ENCODE measurements at places on chromosomes 5 and 9.

DNA sequence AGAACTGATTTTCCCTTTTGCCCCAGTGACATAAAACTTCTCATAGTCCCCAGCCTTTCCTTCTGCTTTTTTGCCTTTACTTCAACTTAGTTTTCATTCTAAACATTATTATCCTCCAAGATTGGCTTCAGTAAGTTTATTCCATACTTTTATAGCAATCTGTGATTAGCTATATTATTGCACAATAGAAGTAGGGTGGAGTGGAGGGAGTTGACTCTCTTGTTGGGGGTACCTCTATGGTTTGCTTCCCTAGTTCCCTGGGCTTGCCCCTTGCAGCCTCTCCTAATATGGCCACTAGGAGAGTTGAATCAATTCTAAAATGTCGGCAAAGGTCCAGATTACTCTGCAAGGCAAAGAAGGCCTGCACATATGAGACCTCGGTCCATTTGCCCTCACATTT, 36.4 kb upstream of the TYRP1 start:
- no peak for DNase-seq

DNA sequence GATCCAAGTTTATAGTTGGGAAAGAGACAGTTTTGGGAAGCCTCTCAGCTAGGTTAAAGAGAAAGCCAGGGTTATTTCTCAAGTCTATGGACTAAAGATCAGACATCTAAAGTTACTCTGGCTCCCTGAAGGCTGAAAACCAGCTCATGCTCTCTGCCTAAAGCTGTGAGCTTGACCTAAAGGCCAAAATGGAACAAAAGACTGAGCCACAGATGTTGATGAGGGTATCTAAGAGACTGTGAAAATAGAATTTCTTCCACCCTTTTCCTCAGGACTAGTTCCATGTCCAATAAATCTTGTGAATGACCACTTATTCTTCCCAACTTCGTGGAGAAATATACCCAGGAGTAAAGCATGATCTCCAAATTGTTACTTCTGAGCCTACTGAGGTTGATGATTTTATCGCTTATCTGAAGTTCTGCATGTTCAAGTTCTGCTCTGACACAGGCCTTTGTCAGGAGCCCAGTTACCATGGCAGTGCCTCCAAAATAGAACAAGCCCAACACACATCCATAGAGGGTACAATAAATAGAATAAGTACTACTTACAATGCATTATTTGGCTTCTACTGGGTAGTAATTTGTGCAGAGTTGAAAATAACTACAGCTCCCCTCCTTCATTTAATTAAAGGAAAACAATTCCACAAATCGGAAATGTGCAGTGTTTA, 373.6 kb downstream of the NTRK2 start:
- DNase-seq, result no peak

- no peak for DNase-seq
Observed at GRCh38 chr5:97135868-97136267, 6.5 kb downstream of the LIX1 start.

DNA sequence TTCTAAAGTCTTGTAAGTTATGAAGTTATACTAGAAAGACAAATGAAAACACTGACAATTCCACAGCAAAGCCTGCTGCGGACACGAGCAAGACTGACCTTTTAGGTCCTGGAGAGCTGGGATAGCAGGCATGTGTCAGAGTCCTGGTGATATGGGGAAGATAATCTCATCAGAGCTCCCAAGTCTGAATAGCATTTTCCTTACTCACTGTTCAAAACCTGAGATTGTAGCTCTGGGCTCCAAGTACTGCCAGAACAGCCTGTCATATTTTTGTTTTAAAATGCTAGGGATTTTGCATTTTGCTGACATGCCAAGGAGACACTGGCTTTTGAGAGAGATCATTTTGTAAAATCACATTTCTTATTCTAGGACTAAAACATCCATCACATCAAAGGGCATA, 90.1 kb downstream of the DRD1 start:
- DNase-seq, result no peak

DNA sequence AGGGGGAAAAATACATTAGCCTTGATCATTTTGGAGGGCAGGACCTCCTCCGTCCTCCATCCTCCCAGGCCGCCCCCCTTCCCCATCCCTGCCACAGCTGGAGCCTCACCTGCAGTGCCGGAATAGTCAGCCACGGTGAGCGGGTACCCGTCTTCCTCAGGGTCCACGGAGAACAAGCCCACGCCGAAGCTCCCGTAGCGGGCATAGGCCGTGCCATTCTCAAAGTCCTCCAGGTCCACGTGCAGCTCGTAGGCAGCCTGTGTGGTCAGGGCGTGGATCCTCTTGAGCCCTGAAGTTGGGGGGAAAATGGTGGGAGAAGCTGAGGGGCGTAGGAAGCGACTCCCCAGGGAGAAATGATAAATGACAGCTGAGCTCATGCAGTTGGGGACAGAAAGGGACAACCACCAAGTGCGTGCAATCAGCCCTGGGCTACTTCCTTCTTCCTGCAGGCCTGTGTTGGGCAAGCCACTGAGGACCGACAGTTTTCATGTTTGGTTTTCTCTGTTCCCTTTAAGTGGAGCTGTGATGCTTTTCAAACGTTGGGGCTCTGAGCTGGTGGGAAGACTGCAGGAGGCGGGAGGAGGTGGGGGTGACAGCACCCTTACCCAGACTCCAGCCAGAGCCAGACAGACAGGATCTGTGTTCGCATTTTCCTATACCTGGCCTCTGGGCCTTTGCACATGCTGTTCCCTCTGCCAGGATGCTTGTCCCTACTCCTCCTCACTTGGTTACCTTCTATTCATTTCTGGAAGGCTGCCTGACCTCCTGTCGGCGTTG, 8.7 kb upstream of the QRFP start:
- DNase-seq, result no peak

DNA sequence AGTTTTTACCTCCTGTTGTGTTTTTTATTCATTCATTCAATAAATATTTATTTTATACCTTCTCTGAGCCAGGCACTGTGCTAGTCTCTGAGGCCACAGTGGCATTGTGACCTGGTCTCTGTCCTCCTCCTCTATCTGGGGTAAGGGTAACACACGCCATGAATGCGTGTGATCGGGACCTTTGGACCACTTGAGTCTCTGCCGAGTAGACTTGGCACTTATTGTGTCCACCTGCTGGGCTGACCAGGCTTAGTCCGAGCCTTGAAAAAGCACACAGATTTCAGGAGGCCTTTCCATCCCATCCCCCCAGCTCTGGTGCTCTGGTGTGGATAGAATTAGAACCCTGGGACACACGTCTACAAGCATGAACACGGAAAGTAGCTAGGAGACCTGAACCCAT, 58.7 kb downstream of the ERGIC1 start:
- no peak for DNase-seq

DNA sequence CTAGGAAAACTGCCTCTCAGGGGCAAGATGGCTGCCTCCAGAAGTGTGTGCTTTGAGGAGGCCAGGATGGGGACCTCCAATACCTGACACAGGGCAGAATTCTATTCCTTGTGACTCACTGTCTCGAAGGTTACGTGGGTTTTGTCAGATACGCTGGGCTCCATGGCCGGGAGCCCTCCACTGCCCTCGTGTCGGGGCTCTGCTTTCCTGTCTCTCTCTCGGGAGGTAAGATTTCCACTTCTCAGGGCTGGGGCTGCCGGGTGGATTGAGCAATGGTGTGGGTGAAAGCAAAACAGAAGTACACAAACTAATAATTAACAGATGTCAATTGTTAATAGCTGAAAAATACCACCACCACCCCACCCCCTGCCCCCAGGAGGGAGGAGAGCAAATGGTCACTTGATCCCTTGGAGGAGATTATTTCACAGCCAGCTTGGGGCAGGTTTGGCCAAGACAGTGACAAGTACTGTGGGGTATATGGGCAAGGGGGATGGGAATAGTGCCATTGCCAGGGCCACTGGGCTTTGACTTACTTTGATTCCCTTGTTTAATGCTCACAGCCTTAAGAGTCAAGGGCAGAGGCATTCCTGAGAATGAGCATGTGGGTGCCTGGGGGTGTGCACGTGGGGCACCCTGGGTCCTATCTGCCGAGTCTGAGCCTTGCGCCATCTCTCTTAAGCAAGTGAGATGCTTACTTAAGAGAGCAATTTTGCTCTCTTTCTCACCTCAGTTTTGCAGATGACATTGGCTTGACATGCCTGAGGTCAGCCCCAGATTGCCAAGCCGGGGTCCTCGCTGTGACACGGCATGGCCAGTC, 28.8 kb upstream of the DAB2IP start:
- no peak for DNase-seq

GRCh38 chr9:128723352-128723865, 518 bp downstream of the ZDHHC12 start:
- no peak for DNase-seq

DNA sequence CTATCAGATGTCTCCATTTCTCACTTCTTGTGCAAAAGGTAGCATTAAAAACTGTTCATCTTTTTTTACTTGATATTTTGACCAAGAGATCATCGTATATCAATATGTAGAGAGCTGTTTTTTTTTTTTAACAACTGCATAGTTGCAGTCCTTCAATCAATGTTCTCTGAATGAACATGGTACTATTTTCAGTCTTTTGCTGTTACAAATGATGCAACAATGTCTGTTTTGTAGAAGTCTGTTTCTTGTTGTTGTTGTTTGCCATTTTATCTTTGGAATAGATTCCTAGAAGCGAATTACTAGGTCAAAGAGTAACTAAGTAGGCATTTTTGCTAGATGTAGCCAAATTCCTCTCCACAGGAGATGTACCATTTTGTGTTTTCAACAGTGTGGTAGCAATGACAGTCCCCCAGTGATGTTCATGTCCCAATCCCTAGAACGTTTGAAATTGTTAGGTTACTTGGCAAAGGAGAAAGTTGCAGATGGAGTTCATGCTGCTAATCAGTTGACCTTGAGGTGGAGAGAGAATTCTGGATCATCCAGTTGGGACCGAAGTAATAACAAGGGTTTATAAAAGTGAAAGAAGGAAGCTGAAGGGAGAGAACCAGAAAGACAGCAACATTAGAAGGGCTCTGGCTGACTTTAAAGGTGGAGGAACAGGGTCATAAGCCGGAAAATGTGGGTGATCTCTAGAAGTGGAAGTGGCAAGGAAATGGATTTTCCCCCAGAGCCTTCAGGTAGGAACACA, 6.3 kb downstream of the MTREX start:
- no peak for DNase-seq

- DNase-seq, result no peak
Observed at GRCh38 chr5:33601881-33602280, 161.1 kb downstream of the TARS1 start.

- DNase-seq, result no peak
Observed at GRCh38 chr9:115240676-115241075, 122.7 kb upstream of the TNC start.

GRCh38 chr9:89668216-89668865, 63.5 kb downstream of the GADD45G start:
- DNase-seq, result no peak

GRCh38 chr5:135204151-135204600, 170.1 kb upstream of the PITX1 start:
- DNase-seq, result no peak

DNA sequence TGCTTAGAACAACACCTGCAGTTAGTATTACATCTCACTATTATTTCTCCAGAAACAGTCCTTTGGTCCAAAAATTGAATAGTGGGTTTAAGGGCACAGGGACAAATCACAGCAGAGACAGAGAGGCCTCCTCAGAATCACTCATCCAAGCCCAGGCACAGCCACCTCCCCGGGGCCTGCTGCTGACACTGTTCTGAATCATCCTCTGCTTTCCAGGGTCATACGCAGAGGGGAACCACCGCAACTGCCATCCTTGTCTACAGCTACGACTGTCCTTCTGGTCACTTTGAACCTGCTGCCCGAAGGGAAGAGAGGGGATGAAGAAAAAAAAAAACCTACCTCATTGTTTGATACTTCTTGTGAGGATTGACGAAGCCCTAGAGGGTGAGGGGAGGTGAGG, 35.3 kb upstream of the MAN2A1 start:
- no peak for DNase-seq

DNA sequence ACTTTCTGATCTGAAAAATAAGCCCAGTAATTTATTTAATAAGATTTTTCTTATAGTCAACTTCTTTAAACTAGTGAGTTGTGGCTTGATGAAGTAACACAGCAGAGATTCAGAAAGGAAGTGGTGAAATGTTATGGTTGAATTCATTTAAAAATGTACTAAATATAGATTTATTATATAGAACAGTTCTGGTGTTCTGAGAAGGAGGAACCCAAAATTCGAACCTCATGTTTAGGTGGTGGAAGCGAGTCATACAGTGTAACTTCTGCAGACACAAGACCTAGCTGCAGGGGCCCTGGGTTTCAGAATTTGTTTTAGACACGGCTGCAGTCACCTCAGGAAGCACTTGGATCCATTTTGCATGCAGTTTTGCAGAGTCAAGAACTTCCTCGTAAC, 188.2 kb downstream of the TRIO start:
- no peak for DNase-seq

DNA sequence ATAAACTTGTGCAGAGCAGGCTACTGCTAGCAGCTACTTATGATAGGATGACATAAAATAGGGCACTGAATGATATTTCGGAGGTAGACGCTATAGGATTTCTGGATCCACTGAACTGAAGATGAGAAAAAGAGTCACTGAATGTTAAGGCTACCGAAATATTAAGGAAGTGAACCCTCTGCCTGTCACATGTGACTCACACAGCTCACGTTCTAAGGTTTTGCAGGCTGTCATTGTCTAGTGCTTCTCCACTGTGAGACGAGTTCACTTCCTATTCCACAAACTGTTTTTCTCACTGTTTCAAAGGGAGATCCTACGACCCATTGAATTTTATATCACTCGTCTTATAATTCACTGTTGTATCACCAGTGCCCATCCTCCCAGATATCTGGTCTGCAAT, 100.8 kb downstream of the CTNND2 start:
- DNase-seq, result no peak

DNA sequence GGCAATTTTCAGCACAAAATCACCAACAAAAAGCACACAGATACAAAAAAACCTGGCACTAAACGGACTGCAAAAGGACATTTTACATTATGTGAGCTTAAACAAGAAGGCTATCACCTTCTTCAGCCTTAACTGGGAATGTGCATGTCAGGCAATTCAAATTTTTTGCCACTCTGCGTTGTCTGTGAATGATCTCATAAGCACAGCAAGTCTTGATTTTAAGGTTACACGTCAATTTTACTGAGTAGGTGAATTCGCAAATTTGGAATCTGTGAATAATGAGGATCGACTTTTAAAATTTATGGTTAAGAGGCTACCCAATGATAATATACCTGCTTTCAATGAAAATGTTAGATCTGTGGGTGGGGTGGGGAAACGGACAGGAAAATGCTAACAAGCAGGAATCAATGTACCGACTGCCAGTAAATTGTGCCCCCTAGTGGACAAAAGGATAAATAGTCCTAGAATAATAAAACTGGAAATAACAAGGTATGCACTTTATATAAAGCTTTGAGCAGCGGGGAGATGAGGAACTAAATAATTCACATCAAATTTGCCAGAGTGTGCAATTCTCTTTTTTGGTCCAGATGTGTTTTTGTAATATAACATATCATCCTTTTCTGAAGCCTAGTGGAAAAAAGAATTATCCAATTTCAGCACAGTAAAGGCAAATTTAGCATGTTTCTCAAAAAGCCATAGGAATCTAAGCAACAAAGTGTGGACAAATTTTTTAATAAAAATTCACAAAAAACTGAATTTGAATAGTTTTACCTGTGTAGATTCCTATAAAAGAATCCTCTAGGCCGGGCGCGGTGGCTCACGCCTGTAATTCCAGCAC, 20.5 kb downstream of the EQTN start:
- DNase-seq, result no peak

- no peak for DNase-seq
Observed at GRCh38 chr5:147912011-147912410, 5.7 kb upstream of the C5orf46 start.

- no peak for DNase-seq
Observed at GRCh38 chr5:59583151-59583809, 310.2 kb downstream of the PDE4D start.

Measured in stimulated activated CD8-positive, alpha-beta memory T cell treated with anti-CD3 and anti-CD28 coated beads, Interleukin-4, amount 100 ng/mL, for 1 hour (primary cell).